Hippocampal formation (tissue), 2 donors: ENCODE measurements at places on chromosomes 5 and 9.

GRCh38 chr5:135262364-135262763 is 136.7 kb downstream of the MACROH2A1 start:
- no peak for DNase-seq

DNA sequence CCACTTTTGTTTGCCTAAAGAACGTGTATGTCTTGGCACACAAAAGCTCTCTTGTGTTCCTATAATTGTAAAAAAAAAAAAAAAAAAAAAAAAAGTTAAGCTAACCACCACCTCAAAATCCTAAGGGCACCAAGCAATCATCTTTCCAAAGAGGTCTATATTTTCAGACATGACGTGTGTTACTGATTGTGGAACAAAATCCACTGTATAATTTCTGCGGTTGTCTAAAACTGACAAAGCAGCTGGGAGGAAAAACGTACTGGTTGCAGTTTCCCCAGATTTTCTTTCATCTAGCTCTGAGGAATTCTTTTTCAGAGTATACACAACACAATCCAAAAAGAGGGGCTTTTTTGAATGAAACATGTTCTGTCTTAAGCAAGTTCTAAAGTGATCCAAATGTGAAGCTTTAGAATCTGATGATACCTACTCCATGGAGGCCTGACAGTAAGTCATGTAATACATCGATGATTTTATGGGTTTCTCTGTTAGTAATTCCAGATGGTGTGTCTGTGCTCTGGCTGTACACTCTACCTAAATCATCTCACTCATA is 375.6 kb upstream of the NUDT12 start:
- no peak for DNase-seq

DNA sequence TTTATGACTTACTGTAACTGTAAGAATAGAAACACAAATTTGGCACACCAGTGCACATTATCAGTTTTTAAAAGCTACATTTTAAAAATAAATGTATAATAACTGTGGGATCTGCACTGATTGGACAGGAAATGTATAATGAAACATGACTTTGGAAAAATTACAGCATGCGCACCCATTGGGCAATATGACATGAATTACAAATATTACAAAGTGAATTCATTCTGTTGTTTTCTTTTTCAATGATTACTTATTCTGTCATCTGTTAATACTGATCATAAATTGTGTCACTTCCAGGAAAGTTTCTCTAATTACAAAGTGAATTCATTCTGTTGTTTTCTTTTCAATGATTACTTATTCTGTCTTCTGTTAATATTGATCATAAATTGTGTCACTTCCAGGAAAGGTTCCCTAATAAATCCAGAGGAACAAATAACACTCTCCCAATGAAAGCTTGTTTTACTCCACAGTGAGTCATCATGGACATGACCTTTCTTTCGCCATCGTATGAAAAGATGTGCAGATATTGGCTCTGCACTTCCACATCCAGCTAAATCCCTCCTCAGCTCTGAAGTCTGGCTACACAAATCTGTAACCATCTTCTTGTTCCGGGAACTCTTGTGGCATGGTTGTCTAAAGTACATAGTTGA is 297.0 kb upstream of the HAPLN1 start:
- no peak for DNase-seq

- no peak for DNase-seq
These were observed 368.4 kb upstream of the GRAMD2B start for GRCh38 chr5:126054577-126055347.
